ENCODE measurements at places on chromosomes 13 and 19.

GRCh38 chr13:99434258-99434788 lies 66.9 kb upstream of the TM9SF2 start:
- no peak for DNase-seq

- no peak for DNase-seq
These were observed 413.7 kb downstream of the FGF14 start for GRCh38 chr13:101988140-101988539.

DNA sequence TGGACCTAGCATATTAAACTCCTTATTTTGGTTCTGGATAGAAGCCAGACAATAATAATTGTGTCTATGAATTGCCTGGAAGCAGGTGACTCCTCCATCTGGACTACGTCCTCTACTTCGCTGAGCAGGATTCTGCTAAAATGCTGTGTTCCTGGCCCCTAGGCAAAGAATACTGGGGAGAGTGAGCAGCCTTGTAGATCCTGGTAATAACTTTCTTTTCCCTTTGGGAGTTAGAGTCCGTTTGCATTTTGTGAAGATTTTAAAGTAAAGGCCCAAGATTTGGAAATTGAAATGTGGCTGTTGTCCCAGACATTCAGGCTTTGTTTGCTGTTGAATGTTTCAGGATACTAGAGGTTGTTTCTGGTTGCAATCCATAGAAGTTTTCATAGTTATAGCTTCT lies 511.9 kb upstream of the KLF12 start:
- DNase-seq = no peak

GRCh38 chr13:102333320-102334198 lies 68.3 kb downstream of the FGF14 start:
- no peak for DNase-seq

- DNase-seq = no peak
These were observed 6.8 kb downstream of the ZNF526 start for GRCh38 chr19:42226886-42227285.
